Activated CD4-positive, alpha-beta memory T cell treated with anti-CD3 and anti-CD28 coated beads for 36 hours (primary cell): ENCODE measurements at places on chromosomes 11 and 22.

DNA sequence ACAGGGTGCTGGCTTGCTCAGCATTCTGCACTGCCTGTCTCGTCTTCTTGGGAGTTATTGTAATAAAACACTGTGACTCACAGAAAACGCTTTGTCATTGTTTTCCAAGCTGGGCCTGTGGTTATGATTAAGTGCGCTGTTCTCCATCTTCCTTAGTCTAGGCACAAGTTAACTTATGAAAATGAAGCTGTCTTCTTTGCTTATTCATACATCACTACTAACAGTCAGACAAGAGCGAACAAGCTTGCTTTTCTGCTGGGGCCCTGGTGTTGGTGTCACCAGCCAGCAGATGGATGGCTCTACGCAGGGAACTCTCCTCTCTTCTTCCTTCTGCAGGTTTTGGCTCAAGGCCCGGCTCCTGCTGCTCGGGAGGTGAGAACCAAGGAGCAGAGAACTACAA, 380.1 kb upstream of the SYN3 start:
- H3K27me3 ChIP-seq, result no peaks in the 10 kb centered on the region
- H3K36me3 ChIP-seq, result no peaks in the 10 kb centered on the region
- H3K4me1 ChIP-seq, result no peaks in the 10 kb centered on the region
- no peak overlapping the region for H3K27ac ChIP-seq

DNA sequence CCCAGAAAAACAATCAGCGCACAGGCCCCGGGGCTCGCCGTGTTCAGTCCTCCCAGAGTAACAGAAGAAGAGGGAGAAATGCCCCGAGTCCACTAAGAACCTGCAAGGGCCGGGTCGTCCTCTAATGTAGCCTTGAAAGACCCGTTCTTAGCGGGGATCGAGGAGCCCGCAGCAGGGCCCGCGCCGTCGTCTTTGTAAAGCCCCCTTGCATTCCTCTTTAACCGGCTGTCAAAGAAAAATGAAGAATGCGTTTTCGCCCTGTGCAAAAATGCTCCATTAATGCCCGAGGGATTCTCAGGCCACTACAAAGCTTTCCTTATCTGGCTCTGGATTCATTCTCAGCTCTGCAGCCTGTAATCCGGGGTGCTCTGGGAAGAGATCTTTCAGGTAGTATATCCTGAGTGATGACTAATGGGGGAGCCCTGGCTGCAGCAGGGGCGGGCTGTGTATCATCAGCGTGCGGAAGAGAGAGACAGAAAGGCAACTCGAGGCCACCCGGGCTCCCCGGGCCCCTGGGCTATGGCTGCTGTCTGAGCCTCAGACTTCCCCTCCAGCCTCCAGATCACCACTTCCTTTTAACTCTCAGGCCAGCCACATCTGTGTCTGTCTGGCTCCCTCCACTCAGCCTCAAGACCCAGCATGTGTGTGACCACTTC, 78.2 kb downstream of the FBLN1 start:
- H3K4me3 ChIP-seq, result no peak overlapping the region
- no peak overlapping the region for H3K27ac ChIP-seq
- H3K27me3 ChIP-seq, result peaks cover 12% of the 10 kb centered on the region
- no peak for DNase-seq
- H3K4me1 ChIP-seq, result peaks cover 6% of the 10 kb centered on the region

GRCh38 chr11:92222701-92223100, 1.9 kb upstream of the FAT3 start:
- peaks cover 4% of the 10 kb centered on the region for H3K4me1 ChIP-seq
- H3K27ac ChIP-seq, result no peak overlapping the region
- H3K36me3 ChIP-seq, result peaks cover 2% of the 10 kb centered on the region
- DNase-seq, result no peak
- H3K4me3 ChIP-seq, result no peak overlapping the region

- no peak overlapping the region for H3K4me3 ChIP-seq
- H3K27me3 ChIP-seq, result no peaks in the 10 kb centered on the region
- no peak overlapping the region for H3K27ac ChIP-seq
- peaks cover 40% of the 10 kb centered on the region for H3K36me3 ChIP-seq
- no peaks in the 10 kb centered on the region for H3K4me1 ChIP-seq
These were observed 17.5 kb downstream of the EMSY start for GRCh38 chr11:76462317-76462716.

- H3K27me3 ChIP-seq, result no peaks in the 10 kb centered on the region
- no peak overlapping the region for H3K4me3 ChIP-seq
- no peak overlapping the region for H3K27ac ChIP-seq
- H3K36me3 ChIP-seq, result no peaks in the 10 kb centered on the region
- peak; percentile 59 for DNase-seq
These were observed 60.9 kb upstream of the EED start for GRCh38 chr11:86183694-86184093.

DNA sequence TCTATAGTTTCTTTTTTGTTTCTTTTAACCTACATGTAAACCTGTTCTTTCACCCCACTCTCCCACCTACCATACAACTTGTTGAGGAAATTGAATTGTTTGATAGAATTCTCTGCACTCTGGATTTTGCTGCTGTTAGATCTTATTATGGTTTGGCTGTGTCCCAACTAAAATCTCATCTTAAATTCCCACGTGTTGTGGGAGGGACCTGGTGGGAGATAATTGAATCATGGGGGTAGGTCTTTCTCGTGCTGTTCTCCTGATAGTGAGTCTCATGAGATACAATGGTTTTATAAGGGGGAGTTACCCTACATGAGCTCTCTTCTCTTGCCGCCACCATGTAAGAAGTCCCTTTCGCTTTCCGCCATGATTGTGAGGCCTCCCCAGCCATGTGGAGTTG, 15.0 kb upstream of the PITPNB start:
- H3K4me1 ChIP-seq, result no peaks in the 10 kb centered on the region
- H3K27ac ChIP-seq, result no peak overlapping the region
- no peak overlapping the region for H3K4me3 ChIP-seq
- DNase-seq, result no peak
- no peaks in the 10 kb centered on the region for H3K36me3 ChIP-seq
- no peaks in the 10 kb centered on the region for H3K27me3 ChIP-seq

- peak; percentile 94 for DNase-seq
- no peak overlapping the region for H3K4me3 ChIP-seq
- H3K27ac ChIP-seq, result peak overlapping the region; percentile 26
These were observed 7.8 kb downstream of the SLC5A1 start for GRCh38 chr22:32050678-32051515.

- no peak for DNase-seq
- H3K4me3 ChIP-seq, result no peak overlapping the region
- no peaks in the 10 kb centered on the region for H3K27me3 ChIP-seq
- H3K4me1 ChIP-seq, result no peaks in the 10 kb centered on the region
These were observed 74.5 kb upstream of the LUZP2 start for GRCh38 chr11:24422376-24422775.

DNA sequence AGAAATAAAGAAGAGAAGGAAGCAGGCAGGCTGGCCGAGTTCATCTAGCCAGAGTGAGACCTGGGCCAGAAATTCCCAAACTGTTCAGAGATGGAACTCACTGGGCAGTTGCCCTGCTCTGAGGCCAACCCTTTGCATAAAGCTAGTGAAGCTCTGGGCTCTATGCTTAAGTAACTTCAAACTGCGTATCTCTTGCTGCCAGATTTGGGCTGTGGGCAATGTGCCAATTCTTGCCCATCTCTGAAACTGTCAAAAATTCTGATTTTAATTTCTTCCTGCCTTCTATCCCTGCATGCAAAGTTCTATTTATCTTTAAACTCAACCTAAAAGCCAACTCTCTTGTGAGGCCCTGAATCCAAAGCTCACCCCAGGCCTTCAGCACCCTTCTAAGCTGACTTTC, 36.2 kb upstream of the HEPHL1 start:
- H3K4me1 ChIP-seq, result no peaks in the 10 kb centered on the region
- H3K36me3 ChIP-seq, result no peaks in the 10 kb centered on the region
- H3K4me3 ChIP-seq, result no peak overlapping the region
- no peak overlapping the region for H3K27ac ChIP-seq

DNA sequence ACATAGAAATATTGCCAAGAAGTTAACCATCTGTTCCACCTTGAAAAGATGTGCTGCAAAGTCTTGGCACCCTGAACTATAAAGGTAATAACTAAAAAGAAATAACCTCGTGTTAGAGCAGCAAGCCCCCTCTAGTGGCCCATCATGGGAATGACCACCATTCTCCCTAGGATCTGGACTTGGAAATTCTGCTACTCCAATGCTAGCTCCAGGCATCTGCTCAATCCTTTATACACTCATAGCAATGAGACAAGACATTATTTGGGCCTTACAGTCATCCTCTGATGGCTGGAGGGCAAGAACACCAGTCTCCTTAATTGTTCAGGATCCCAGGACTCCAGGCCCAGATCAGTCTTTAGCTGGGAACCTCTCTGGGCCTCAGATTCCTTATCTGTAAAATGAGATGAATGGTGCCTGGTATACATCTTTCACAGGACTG, 76.0 kb downstream of the CWC15 start:
- peak; percentile 54 for DNase-seq
- H3K27ac ChIP-seq, result no peak overlapping the region
- H3K27me3 ChIP-seq, result no peaks in the 10 kb centered on the region

GRCh38 chr11:104370478-104370877, 206.5 kb upstream of the PDGFD start:
- H3K36me3 ChIP-seq, result no peaks in the 10 kb centered on the region
- no peak overlapping the region for H3K4me3 ChIP-seq
- no peak for DNase-seq

GRCh38 chr11:2576549-2576948, 123.2 kb downstream of the KCNQ1OT1 start:
- DNase-seq, result no peak
- no peak overlapping the region for H3K4me3 ChIP-seq
- no peaks in the 10 kb centered on the region for H3K27me3 ChIP-seq
- no peaks in the 10 kb centered on the region for H3K36me3 ChIP-seq
- no peak overlapping the region for H3K27ac ChIP-seq
- H3K4me1 ChIP-seq, result no peaks in the 10 kb centered on the region

GRCh38 chr11:72015511-72016061, 16.9 kb downstream of the IL18BP start:
- DNase-seq, result peak; percentile 19
- H3K27me3 ChIP-seq, result no peaks in the 10 kb centered on the region
- no peak overlapping the region for H3K4me3 ChIP-seq
- H3K4me1 ChIP-seq, result no peaks in the 10 kb centered on the region
- H3K36me3 ChIP-seq, result peaks cover 64% of the 10 kb centered on the region

DNA sequence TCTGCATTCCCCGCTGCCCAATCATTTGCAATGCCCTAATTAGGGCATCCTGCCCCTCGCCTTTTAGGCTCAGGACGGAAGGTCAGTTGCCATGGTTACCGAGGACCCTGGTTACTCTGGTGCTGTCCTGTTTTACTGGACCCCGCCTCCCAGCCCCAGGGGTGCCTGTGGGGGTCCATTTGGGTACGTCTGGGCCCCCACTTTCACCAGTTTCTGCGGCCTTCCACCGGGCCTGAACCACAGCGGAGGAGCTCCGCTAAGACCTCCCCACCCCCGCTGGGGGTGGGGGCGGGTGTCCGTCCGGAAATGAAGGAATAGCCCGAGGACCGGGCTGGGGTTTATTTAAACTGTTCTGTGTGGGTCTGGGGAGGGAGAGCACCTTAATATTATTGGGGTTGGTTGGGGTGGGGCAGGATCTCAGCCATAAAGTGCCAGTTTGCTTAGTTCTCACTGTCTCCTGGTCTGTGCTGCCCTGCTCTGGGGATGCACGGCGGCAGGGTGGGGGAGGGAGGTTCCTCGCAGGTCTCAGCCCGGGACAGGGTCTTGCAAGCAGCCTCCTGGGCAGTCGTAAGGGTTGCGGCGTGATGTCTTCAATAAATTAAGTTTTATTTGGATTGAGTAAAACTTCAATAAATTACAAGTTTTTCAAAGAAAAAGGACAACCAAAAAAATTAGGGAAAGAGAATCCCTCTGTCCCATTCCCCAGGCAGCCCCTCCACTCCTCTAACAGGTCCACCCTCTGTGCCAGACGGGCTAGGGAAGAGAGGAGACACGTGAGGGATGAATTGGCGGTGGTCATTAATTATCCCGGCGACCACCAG, 5.3 kb downstream of the PHOX2A start:
- H3K4me1 ChIP-seq, result peaks cover 16% of the 10 kb centered on the region
- peaks cover 12% of the 10 kb centered on the region for H3K36me3 ChIP-seq
- H3K27ac ChIP-seq, result no peak overlapping the region
- DNase-seq, result no peak
- no peak overlapping the region for H3K4me3 ChIP-seq
- peaks cover 38% of the 10 kb centered on the region for H3K27me3 ChIP-seq

- no peaks in the 10 kb centered on the region for H3K27me3 ChIP-seq
- H3K36me3 ChIP-seq, result peaks cover 2% of the 10 kb centered on the region
- peak; percentile 37 for DNase-seq
- peak overlapping the region; percentile 96 for H3K27ac ChIP-seq
- H3K4me1 ChIP-seq, result peaks cover 67% of the 10 kb centered on the region
- H3K4me3 ChIP-seq, result peak overlapping the region; percentile 12
These were observed 1.8 kb upstream of the APOL3 start for GRCh38 chr22:36162127-36163034.

DNA sequence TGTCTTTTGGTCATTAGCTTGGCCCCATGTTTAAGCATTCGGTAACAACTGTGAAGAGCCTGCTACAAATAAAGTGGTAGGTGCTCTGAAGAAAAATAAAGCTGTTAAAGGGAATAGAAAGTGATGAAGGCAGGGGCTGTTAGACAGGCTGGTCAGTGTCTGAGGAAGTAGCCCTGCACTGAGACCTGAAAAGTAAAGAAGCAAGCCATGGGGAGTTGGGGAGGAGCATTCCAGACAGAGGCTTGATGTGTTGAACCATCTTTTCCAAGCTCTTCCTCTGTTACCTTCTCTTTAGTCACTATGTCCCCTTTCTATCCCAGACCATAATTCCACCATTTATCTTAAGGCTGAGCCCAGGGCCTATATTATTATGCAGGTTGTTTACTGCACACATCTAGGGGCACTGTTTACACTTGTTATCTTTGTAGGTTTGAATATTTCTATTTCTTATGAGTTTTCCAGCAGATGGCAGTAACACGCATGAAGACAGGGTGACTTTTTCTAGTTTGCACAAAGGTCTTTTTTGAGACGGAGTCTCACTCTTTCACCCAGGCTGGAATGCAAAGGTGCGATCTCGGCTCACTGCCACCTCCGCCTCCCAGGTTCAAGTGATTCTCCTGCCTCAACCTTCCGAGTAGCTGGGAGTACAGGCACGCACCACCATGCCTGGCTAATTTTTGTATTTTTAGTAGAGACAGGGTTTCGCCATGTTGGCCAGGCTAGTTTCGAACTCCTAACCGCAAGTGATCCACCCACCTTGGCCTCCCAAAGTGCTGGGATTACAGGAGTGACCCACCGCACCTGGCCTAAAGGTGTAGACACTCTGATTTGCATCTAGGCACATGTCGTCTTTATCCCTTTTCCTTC, 23.0 kb downstream of the ZFTA start:
- no peak for DNase-seq
- H3K4me1 ChIP-seq, result no peaks in the 10 kb centered on the region
- no peaks in the 10 kb centered on the region for H3K27me3 ChIP-seq
- no peak overlapping the region for H3K27ac ChIP-seq
- H3K4me3 ChIP-seq, result no peak overlapping the region

DNA sequence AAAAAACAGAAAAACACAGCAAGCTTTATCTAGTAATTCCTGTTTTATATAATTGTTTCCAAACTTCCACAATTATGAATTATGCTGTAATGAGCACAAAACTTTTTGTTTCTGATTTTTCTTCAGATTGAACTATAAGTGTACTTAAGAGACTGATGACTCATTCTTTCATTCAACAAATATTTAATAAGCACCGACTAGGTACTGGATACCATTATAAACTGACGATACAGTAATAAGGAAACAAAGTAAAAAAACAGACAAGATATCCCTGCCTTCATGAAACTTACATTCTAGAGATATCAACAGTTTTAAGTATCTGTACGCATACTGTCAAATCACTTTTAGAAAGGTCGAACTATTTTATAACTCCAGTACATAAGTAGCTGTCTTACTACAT, 78.6 kb downstream of the ME3 start:
- H3K27ac ChIP-seq, result no peak overlapping the region
- H3K27me3 ChIP-seq, result peaks cover 5% of the 10 kb centered on the region
- no peaks in the 10 kb centered on the region for H3K36me3 ChIP-seq
- H3K4me3 ChIP-seq, result no peak overlapping the region
- peaks cover 50% of the 10 kb centered on the region for H3K4me1 ChIP-seq
- no peak for DNase-seq
